ENCODE measurements at places on chromosomes 5 and 9. TPM values are rescaled to one million over a fixed set of nuclear protein-coding genes. Genes with fewer than 3 reads are reported as not detected.
A peak's percentile ranks its signal among the peaks of the same experiment; 100 is the strongest.

ITK gene
- not detected for polyA plus RNA-seq

TICAM2 gene
- polyA plus RNA-seq: 0.38 TPM

ZNF367 gene
- 9.9 TPM for polyA plus RNA-seq

- peak; percentile 57 for DNase-seq
Observed at GRCh38 chr5:72503888-72504491, 3.2 kb downstream of the ZNF366 start.

TSSK1B gene
- not detected for polyA plus RNA-seq
